Progenitor cell of endocrine pancreas (in vitro differentiated cells): ENCODE measurements at places on chromosomes 7 and 10.

DNA sequence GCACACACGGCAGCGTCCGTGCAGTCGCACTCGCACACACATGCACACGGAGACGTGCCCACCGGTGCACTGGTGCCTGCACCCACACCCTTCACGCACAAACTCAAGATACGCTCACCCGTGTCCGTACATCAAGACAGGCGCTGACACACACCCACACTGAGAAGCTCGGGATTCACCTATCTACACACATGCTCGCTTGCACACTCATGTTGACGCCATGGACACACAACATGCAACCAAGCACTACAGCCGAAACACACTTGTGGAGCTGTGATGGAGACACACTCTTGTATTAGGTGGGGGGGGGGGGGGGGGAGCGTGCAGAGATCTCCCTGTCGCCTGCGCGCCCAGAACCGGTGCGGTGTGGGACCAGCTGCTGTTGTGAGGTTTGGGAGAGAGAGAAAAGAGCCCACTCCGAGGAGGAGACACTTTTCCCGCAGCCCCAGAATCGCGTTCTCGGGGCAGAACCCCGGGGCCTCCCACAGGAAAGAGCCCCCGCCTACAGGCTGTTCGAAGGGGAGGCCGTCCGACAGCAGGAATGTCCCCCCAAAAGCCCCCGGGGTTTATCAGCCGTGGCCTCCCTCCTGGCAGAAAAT lies 605 bp upstream of the NFKB2 start:
- H3K36me3 ChIP-seq: no peaks in the 10 kb centered on the region
- peak overlapping the region; percentile 72 for H3K4me3 ChIP-seq
- DNase-seq: no peak
- H3K4me1 ChIP-seq: peaks cover 12% of the 10 kb centered on the region
- H3K27me3 ChIP-seq: peaks cover 28% of the 10 kb centered on the region

- H3K36me3 ChIP-seq: no peaks in the 10 kb centered on the region
- no peak for DNase-seq
These were observed 16.3 kb downstream of the TES start for GRCh38 chr7:116226664-116227063.

- H3K27me3 ChIP-seq: peaks cover 9% of the 10 kb centered on the region
- no peak for DNase-seq
- H3K4me1 ChIP-seq: no peaks in the 10 kb centered on the region
These were observed 103.5 kb downstream of the MICALL2 start for GRCh38 chr7:1355568-1356340.

DNA sequence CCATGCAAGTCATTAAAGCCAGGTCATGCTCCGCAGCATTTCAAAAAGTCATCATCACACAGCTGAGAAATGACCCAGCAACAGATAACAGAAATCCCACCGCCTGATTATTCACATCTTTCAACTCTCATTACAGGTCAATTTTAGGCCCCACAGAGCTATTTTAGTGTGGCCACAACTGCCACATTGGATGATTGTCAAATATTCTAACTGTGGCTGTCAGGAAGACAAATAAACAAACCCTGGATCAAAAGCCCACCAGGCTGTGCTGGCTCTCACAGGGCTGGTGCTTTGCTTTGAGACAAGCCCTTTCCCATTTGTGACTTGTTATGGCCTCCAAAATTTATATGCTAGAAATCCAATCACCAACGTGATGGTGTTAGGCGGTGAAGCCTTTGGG lies 117.6 kb upstream of the CDC14C start:
- DNase-seq: no peak
- H3K27me3 ChIP-seq: no peaks in the 10 kb centered on the region
- H3K36me3 ChIP-seq: no peaks in the 10 kb centered on the region
- H3K27ac ChIP-seq: no peak overlapping the region
